A549 treated with Hydrocortisone at 1 μM for 4 hours (cell line): ENCODE measurements at places on chromosomes 16 and 17. TPM values are rescaled to one million over a fixed set of nuclear protein-coding genes. Genes with fewer than 3 reads are reported as not detected.

RAB26 gene
- total RNA-seq = 2.5 to 4.5 TPM (median 3.5 TPM) in 5 replicates

PRCD gene
- total RNA-seq = 0.08 TPM in 1 of 5 replicates, not detected in the others

SLFN12 gene
- 0.05 to 0.07 TPM (median 0.05 TPM) in 3 of 5 replicates, not detected in the others for total RNA-seq

TBC1D3H gene
- not detected in 5 replicates for total RNA-seq

KCNH4 gene
- total RNA-seq = 0.20 to 0.36 TPM (median 0.35 TPM) in 5 replicates

PRSS21 gene
- total RNA-seq = 0.16 to 0.32 TPM (median 0.20 TPM) in 3 of 5 replicates, not detected in the others

BCL6B gene
- total RNA-seq = not detected in 5 replicates

E2F4 gene
- 92.3 to 103 TPM (median 99.1 TPM) in 5 replicates for total RNA-seq

BCKDK gene
- total RNA-seq = 46.0 to 56.1 TPM (median 52.2 TPM) in 5 replicates

DUS2 gene
- 16.6 to 18.5 TPM (median 17.3 TPM) in 5 replicates for total RNA-seq

MT1M gene
- 0.32 TPM in 1 of 5 replicates, not detected in the others for total RNA-seq

RAB11FIP4 gene
- 1.2 to 1.8 TPM (median 1.7 TPM) in 5 replicates for total RNA-seq

TNRC6A gene
- 25.3 to 33.9 TPM (median 28.8 TPM) in 5 replicates for total RNA-seq

KRTAP9-2 gene
- not detected in 5 replicates for total RNA-seq

FSCN2 gene
- 1.0 to 1.5 TPM (median 1.1 TPM) in 5 replicates for total RNA-seq

CD300LG gene
- not detected in 5 replicates for total RNA-seq

GAS2L2 gene
- total RNA-seq = 0.05 to 0.16 TPM (median 0.07 TPM) in 5 replicates

PYY gene
- total RNA-seq = not detected in 5 replicates

GFAP gene
- total RNA-seq = 0.55 to 1.2 TPM (median 0.68 TPM) in 5 replicates

UBN1 gene
- total RNA-seq = 24.8 to 29.0 TPM (median 26.5 TPM) in 5 replicates
